ENCODE measurements at places on chromosomes 1 and 21. TPM values are rescaled to one million over a fixed set of nuclear protein-coding genes. Genes with fewer than 3 reads are reported as not detected.

DNA sequence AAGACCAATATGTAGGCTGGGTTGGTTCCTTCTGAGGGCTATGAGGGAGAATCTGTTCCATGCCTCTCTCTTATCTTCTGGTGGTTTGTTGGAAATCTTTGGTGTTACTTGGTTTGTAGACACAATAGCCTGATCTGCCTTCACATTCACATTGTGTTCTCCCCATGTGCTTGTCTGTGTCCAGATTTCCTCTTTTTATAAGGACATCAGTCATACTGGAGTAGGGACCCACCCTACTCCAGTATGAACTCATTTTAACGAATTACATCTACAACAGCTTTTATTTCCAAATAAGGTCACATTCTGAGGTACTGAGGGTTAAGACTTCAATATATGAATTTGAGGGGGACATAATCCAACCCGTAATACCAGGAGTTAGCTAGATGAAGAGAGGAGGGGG, 75.9 kb downstream of the DISP1 start:
- no peaks in the 10 kb centered on the region for H3K36me3 ChIP-seq
- H3K4me3 ChIP-seq, result no peak overlapping the region
- H3K27ac ChIP-seq, result no peak overlapping the region
- H3K4me1 ChIP-seq, result peaks cover 15% of the 10 kb centered on the region
- no peak for DNase-seq
- no peaks in the 10 kb centered on the region for H3K27me3 ChIP-seq

DNA sequence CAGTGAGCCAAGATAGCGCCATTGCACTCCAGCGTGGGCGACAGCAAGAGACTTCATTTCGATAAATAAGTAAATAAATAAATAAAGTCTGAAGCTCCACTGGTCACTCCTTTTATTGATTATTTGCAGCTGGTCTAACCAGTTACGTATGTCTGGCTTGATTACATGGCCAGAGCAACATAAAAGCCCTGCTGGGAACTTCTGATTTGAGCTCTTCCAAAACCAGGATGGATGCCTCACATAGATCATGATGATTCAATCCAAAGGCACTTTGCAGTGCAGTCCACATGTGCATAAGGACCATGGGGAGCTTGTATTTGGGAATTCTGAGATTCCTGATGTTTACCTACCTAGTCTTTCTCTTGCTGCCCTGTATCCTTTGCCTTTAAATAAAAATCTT, 24.0 kb downstream of the NSUN4 start:
- peaks cover 21% of the 10 kb centered on the region for H3K36me3 ChIP-seq
- H3K27me3 ChIP-seq, result no peaks in the 10 kb centered on the region
- no peak for DNase-seq
- no peak overlapping the region for H3K4me3 ChIP-seq

DNA sequence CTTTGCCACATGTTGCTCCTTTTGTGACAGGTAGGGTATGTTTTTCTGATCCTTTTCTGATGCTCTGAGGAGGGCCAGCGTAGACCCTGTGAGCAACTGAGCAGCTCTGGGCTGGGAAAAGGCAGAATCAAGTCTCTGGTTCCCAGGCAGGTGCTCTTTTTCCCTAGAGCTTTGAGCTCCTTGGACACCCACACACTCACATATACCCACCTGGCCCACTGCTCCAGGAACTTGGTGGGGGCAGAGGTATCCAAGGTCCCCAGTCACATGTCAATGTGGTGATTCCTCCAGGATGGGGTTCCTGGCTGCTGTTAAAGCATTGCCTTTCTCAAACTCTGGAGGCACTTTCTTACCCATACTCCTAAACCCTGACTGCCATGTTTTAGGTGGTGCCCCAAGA, 5.4 kb downstream of the CD2 start:
- no peak overlapping the region for H3K27ac ChIP-seq
- no peaks in the 10 kb centered on the region for H3K27me3 ChIP-seq
- H3K4me3 ChIP-seq, result no peak overlapping the region
- DNase-seq, result no peak
- no peaks in the 10 kb centered on the region for H3K36me3 ChIP-seq

- no peak for DNase-seq
- no peaks in the 10 kb centered on the region for H3K27me3 ChIP-seq
- no peak overlapping the region for H3K27ac ChIP-seq
- H3K4me1 ChIP-seq, result no peaks in the 10 kb centered on the region
- H3K36me3 ChIP-seq, result no peaks in the 10 kb centered on the region
- H3K4me3 ChIP-seq, result no peak overlapping the region
These were observed 269.6 kb downstream of the VAV3 start for GRCh38 chr1:107695341-107695740.

GRCh38 chr1:5892329-5892728, 99.9 kb downstream of the NPHP4 start:
- H3K27ac ChIP-seq, result no peak overlapping the region
- H3K4me3 ChIP-seq, result no peak overlapping the region
- H3K36me3 ChIP-seq, result no peaks in the 10 kb centered on the region
- H3K27me3 ChIP-seq, result no peaks in the 10 kb centered on the region
- H3K4me1 ChIP-seq, result no peaks in the 10 kb centered on the region
- no peak for DNase-seq

GRCh38 chr1:173253046-173253445, 45.9 kb upstream of the TNFSF4 start:
- H3K27me3 ChIP-seq, result no peaks in the 10 kb centered on the region
- no peaks in the 10 kb centered on the region for H3K4me1 ChIP-seq
- DNase-seq, result no peak
- no peaks in the 10 kb centered on the region for H3K36me3 ChIP-seq
- H3K27ac ChIP-seq, result no peak overlapping the region

GRCh38 chr21:36790616-36791015, 91.7 kb downstream of the SIM2 start:
- H3K27me3 ChIP-seq, result no peaks in the 10 kb centered on the region
- no peaks in the 10 kb centered on the region for H3K4me1 ChIP-seq
- H3K27ac ChIP-seq, result no peak overlapping the region
- no peaks in the 10 kb centered on the region for H3K36me3 ChIP-seq
- no peak for DNase-seq

DNA sequence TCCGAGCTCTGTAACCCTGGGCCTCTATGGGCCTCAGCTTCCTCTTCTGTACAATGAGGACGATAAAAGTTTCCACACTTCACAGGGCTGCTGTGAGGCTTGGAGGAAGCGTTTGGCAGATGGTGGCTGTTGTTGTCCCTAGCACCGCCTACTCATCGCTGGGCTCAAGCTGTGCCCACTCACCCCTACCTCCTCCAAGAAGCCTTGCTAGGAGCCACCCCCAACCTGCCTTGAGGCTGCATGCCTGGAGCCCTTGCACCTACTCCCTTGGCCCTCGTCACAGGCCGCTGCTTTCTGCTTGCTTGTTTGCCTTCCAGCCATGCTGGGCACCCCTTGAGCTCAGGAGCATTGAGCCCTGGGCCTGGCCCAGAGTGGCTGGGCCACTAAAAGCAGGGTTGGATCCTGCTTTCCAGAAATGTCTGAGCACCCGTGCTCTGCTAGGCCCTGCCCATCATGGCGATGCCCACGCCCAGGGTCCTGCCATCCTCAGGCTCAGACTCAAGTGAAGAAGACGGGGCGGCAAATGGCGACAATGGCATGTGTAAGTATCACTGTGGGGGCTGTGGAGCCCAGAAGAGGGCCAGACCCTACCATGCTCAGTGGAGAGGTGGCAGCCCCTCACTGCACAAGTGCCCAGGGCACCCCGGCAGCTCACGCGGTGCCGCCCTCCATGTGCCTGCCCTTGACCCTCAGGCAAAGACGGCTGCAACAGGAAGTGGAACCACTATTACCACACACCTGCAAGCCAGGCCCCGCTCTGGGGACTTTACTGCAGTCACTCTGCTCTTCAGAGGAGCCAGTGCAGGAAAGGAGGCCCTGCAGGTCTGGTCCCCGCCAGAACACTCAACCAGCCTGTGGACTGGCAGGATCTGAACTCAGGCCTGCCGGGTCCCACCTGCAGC, 9.5 kb downstream of the SH3BGRL3 start:
- DNase-seq, result peak; percentile 59
- H3K36me3 ChIP-seq, result no peaks in the 10 kb centered on the region
- peaks cover 30% of the 10 kb centered on the region for H3K4me1 ChIP-seq

GRCh38 chr1:236623371-236624166, 19.3 kb upstream of the HEATR1 start:
- peaks cover 22% of the 10 kb centered on the region for H3K4me1 ChIP-seq
- H3K27me3 ChIP-seq, result no peaks in the 10 kb centered on the region
- H3K27ac ChIP-seq, result peak overlapping the region; percentile 75
- no peak for DNase-seq
- H3K4me3 ChIP-seq, result no peak overlapping the region

GRCh38 chr1:19802269-19802668, 2.6 kb upstream of the TMCO4 start:
- peaks cover 7% of the 10 kb centered on the region for H3K4me1 ChIP-seq
- H3K27ac ChIP-seq, result no peak overlapping the region
- H3K27me3 ChIP-seq, result no peaks in the 10 kb centered on the region
- no peak for DNase-seq

DNA sequence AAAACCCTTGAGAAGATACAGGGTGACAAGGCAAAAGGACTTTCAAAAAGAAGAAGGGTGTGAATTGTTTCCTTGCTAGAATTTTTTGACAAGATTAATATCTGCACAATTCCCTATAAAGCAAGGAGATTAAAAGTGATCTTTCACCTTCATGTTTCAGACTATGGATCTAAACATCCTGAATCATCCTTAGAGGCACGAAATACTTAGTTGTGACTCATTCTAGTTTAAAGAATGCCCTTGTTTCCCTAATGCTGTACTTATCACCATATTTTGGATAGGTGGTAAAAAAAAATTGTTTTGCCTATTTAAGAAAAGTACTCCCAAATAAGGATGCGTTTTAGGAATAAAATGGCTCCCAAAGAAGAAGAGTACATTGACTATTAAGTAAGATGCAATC, 415.1 kb downstream of the LRRIQ3 start:
- no peak for DNase-seq
- no peaks in the 10 kb centered on the region for H3K36me3 ChIP-seq
- no peaks in the 10 kb centered on the region for H3K4me1 ChIP-seq
- H3K27ac ChIP-seq, result no peak overlapping the region
- H3K27me3 ChIP-seq, result no peaks in the 10 kb centered on the region
- no peak overlapping the region for H3K4me3 ChIP-seq

GRCh38 chr1:10663678-10664035, 132.8 kb downstream of the CASZ1 start:
- peak overlapping the region; percentile 92 for H3K27ac ChIP-seq
- peaks cover 57% of the 10 kb centered on the region for H3K4me1 ChIP-seq
- peak; percentile 51 for DNase-seq
- no peaks in the 10 kb centered on the region for H3K27me3 ChIP-seq
- H3K4me3 ChIP-seq, result peak overlapping the region; percentile 42

- no peak overlapping the region for H3K4me3 ChIP-seq
- H3K36me3 ChIP-seq, result no peaks in the 10 kb centered on the region
- DNase-seq, result no peak
These were observed 70.8 kb downstream of the WARS2 start for GRCh38 chr1:119069682-119070081.

- no peaks in the 10 kb centered on the region for H3K27me3 ChIP-seq
- H3K36me3 ChIP-seq, result no peaks in the 10 kb centered on the region
- H3K27ac ChIP-seq, result no peak overlapping the region
- no peaks in the 10 kb centered on the region for H3K4me1 ChIP-seq
- no peak overlapping the region for H3K4me3 ChIP-seq
- no peak for DNase-seq
These were observed 45.6 kb downstream of the XCL2 start for GRCh38 chr1:168498159-168498631.

DNA sequence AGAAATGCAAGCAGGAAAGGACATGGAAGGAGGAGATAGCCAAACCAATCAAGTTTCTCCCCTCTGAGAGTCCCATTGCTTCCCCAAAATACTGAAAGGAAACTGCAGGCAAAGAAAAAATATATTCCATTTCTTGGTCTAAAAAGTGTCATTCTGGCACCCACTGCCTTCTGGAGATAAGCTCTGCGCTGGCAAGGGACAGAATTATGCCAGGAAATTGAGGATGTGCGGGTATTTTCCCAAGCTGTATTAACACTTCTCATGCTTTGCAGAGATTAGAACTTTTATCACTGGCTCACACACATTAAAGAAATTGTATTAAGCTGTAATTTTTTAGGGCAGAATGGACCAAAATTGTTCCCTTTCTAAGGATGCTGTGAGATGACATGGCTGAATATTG, 381.2 kb upstream of the DUSP10 start:
- DNase-seq, result no peak
- H3K36me3 ChIP-seq, result no peaks in the 10 kb centered on the region
- no peak overlapping the region for H3K4me3 ChIP-seq
- H3K4me1 ChIP-seq, result no peaks in the 10 kb centered on the region

GRCh38 chr1:243431591-243431990, 175.8 kb downstream of the SDCCAG8 start:
- no peaks in the 10 kb centered on the region for H3K27me3 ChIP-seq
- no peaks in the 10 kb centered on the region for H3K4me1 ChIP-seq
- H3K36me3 ChIP-seq, result no peaks in the 10 kb centered on the region
- no peak overlapping the region for H3K4me3 ChIP-seq
- no peak overlapping the region for H3K27ac ChIP-seq

DNA sequence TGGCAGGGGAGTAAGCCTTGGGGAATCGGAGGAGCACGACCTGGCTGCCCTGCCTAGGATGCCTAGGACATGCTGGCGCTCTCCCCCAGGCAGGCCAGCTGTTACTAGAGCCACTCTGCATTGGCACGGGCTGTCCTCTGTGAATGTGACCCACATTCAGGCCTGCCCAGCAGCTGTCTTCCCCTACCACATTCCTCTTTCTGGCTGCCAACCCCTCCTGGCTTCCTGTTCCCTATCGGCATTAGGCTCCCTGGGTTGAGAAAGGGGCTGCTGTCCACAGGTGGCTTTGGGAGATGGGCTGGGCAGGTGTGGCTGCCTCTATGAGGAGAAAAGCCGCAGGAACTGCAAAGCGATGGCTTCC, 2.3 kb upstream of the NFASC start:
- peak; percentile 63 for DNase-seq
- H3K4me1 ChIP-seq, result peaks cover 4% of the 10 kb centered on the region
- no peaks in the 10 kb centered on the region for H3K27me3 ChIP-seq
- no peak overlapping the region for H3K4me3 ChIP-seq
- peak overlapping the region; percentile 36 for H3K27ac ChIP-seq
- no peaks in the 10 kb centered on the region for H3K36me3 ChIP-seq

Gene OR6K3
- not detected for total RNA-seq

Gene HES2
- total RNA-seq, result not detected

Gene IQGAP3
- 0.07 TPM for total RNA-seq
